GOT3 (cell line): ENCODE measurements at places on chromosomes 7 and 10.

GRCh38 chr7:80183900-80184685 lies 49.5 kb downstream of the GNAI1 start:
- DNase-seq, result no peak

DNA sequence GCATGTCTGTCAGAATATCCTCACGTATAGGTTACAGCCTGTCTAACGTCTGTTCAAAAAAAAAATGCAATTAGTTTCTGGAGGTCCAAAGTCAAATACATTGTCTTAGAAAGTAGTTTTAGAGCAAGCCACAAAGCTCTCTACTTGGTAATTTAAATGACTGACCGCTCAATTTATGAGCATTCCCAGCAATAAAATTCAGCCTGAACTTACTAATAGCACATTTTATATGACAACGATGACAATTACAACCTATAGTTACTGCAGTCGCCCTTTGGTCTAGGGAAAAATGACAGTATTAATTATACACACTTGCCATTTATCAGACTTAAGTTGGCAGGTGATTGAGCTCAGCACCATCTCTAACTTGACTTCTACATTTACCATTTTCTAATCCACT lies 425.8 kb upstream of the STEAP1 start:
- no peak for DNase-seq

GRCh38 chr10:1115607-1115955 lies 59.4 kb downstream of the WDR37 start:
- no peak for DNase-seq

DNA sequence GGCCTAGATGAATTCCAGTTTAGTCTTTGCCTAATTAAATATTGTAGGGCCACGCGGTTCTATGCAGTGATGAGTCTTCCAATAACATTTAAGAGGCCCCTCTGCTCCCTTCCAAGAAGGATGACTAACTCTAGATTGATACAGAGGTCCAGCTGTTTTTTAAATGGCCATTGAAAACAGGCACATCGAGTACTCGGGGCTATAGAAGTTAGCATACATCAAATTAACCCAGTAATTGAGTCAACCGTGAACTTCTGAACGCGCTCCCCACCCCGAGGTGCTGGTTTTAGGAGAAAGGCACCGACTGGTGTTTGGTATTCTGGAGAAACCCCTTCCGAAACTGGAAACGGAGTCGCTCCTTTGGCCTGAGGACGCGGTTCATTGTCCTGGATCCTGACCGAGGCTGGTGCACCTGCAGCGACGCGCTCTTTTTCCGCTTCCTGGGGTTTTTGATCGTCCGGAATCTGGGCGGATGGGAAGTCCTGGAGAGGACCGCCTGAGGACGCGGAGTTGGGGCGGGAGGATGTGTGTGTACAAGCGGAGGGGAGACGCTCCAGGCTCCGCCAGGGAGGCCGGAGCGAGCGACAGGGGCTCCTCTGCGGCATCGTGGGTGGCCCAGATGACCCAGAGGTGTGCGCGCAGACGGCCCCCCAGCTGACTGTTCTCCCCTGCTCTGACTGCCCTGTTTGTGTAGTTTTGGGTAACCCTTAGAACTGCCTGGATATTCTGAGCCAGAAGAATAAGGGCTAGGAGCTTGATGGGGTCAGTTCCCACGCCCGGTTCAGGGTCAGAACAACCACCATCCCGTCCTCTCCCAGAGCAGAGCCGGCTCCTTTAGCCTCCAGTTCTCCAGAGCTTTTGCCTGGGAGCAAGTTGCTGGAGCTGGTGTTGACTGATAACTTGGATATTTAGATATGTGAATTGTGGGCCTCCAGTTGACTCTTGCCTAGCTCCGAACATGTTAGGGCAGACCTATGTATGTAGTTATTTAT lies 711 bp downstream of the FAM221A start:
- DNase-seq, result no peak

GRCh38 chr7:45486575-45486974 lies 87.6 kb upstream of the ADCY1 start:
- DNase-seq, result no peak

GRCh38 chr10:4646547-4646946 lies 179.5 kb upstream of the AKR1E2 start:
- no peak for DNase-seq

DNA sequence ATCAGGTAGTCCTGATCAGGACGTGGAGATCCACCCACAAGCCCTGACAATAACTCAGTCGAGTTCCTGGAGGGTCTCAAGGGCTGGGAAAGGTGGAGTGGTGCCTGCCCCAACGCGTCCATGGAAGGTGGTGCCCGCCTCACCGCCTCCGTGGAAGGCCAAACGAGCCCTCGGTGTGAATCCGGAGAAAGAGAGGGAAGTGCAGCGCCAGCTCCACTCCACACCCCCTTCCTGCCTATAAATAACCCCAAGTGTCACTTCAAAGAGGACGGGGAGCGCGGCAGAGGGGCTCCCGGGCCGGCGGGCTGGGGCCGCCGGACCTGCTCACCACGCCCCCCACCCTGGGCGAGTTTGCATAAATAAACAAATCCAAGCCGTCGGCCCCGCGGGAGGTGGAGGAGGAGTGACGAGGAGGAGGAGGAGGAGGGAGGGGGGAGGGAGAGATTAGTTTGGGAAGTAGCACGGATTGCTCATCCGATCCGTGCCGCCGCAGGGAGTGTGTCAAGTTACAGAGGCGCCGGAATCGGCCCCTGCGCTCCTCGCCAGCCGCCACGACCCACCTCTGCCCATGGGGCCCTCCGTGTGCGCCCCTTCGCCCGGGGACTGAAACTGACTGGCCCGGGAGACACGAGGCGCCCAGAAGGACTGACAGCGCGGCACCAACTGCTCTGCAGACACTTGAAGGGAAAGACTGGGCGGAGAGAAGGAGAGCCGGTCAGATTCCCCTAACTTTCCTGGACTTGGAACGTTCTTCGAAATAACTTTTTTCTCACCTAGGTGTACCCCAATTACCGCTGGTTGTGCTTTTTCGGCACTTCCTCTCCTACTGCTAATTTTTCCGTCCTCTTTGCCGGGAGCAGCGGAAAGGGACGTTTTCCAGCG lies at the start of gene COL13A1:
TSS of gene COL13A1 (plus strand) at position 473 of the 882 bp plus-strand sequence. CDS start 518 bp downstream, outside the sequence.
- DNase-seq, result no peak

- DNase-seq, result no peak
Observed at GRCh38 chr7:152869041-152869676, 109.6 kb downstream of the ACTR3B start.

GRCh38 chr10:132062641-132063390 lies 2.9 kb upstream of the JAKMIP3 start:
- DNase-seq, result no peak

- no peak for DNase-seq
Observed at GRCh38 chr7:34931739-34932138, 105.5 kb downstream of the DPY19L1 start.

DNA sequence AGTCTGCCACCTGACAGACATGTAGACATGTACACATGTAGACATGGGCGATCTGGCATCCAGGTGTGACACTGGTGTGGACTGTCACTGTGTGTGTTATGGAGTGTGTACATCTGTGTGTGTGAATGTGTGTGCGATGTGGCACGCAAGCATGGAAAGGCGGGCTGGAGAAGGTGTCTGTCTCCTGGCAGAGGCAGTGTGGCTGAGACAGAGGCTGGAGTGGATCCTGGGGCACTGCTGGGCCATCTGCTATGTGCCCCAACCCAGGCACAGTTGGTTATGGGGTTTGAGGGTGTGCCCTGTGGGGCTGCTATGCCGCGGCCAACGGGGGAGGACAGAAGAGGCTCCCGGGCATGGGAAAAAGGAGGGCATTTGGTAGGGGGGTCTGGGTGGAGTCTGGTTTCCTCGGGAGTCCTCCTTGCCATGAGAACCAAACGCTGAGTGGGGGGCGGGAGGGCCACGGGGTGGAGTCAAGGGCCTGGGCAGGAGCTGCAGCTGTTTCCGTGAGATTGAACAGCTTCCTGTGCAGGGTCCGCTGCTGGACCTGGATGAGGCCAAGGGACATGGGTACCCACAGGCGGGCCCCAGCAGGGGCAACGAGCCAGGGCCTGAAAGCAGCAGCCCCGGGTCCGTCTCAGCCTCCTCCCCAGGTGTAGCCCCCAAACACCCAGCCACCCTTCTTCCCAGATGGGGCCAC lies 1.3 kb downstream of the ELN start:
- DNase-seq, result no peak

GRCh38 chr7:24936121-24936824 lies 43.7 kb downstream of the OSBPL3 start:
- no peak for DNase-seq

- DNase-seq, result no peak
Observed at GRCh38 chr10:124064676-124065075, 28.7 kb downstream of the CHST15 start.

GRCh38 chr7:159159731-159160130 lies 15.1 kb upstream of the VIPR2 start:
- no peak for DNase-seq

DNA sequence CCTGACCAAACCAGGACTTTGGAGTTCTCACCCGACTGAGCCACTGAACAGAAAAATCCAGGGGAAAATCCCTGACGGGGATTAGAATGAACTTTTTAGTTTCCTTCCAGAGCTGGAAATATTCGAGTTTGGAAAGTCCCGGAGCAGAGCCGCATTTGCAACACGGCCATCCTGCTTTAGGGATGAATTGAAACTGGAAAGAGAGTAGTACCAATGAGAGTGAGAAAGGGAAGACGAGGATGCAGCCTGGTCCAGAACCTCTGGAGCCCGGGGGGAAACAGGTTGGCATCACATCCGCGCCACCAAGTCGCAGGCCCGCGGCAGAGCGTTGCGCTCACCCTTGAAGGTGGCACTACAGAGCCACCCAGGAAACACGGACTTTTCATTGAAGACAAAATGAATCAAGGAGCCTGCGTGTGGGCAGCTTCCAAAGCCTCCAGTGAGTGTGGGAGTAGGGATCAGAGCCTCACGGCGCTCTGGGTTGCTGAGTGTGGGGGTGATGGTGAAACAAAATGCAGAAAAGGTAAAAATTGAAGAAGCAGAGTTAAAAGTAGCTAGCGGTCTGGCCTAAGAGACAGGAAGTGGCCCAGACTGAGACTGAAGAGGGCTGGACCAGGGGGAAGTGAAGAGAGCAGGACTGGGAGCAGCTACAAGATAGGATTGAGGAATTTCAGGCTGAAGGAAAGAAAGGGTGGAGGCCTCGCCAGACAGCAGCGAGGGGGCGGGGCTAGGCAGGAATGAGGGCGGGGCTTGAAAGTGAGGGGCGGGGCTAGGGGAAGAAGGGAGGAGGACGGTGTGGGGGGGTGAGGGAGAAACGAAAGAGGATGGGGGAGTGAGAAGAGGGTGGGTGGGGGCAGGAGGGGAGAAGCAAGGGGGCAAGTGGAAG lies 1.8 kb downstream of the SMURF1 start:
- no peak for DNase-seq

DNA sequence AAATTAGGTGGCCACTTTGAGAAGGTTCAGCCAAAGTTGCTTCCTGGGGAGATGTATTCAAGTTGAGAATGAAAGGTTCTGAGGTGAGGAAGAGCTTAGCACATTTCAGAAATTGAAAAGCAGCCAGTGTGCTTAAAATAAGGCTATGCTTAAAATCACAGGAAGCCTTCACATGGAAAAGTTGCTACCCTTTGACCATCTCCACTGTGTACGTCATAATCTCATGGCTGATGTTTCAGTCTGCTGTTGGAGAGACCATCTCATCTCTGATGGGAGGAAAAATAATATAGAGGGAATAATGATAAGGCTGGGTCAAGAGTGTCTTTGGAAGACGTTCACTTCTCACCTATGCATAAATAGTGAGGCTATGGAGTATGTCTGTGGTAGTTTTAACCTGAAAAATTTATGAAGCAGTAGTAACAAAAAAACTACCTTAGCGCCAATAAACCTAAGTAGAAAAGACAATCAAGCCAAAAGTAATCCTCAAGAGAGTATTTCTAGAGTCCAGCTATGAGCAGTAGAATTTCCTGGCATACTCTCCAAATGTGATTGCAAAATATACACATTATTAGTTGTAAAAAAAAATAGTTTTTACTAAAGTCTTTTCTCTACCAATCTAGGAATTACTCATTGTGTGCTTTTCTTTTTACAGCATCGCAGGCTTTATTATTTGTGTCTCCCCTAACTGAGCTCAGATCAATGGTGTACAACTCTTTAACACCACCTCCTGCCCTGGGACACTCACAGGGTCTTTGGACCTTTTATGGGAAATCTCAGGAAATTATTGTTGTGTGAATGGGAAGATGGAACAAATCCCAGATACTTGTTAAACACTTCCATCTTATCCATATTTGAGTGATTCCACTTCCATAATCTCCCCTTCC lies 435.2 kb upstream of the LRGUK start:
- DNase-seq, result no peak

DNA sequence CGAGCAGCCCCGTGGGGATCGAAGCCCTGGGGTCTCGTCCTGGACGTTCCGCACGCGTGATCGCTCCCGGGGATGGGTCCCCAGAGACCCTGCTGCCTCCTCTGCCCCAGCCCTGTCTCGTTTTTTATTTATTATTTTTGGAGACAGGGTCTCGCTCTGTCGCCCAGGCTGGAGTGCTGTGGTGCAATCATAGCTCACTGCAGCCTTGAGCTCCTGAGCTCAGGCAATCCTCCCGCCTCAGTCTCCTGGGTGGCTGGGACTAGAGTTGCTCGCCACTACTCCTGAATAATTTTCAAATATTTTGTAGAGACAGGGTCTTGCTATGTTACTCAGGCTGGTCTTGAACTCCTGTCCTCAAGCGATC lies 319 bp upstream of the STX1A start:
- DNase-seq, result no peak

DNA sequence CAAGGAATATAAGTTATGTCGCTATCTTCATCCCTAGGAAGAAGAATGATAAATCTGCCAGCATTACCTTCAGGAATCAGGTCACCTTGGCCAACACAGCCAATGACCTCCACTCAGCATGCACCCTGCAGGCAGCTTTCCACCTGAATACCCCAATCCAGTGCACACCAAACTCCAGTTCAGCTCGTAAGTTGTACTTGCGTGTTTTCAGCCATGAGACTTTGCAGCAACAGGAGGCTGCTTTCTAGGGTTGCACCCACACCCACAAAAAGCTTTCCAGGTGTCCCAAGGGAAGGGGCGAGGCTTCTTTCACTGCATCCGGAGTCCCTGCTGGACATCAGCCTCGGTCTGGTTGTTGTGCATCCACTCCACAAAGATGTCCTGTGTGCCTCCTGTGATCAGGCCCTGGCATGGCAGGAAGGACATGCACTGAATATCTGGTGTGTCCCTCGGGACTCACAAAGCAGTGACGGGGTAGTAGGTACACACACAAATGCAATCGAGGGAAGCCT lies 282.9 kb downstream of the GRID1 start:
- DNase-seq, result no peak

GRCh38 chr10:128071417-128071782 lies 54.8 kb downstream of the MKI67 start:
- DNase-seq, result no peak
